ENCODE measurements at places on chromosomes 7 and 10. TPM values are rescaled to one million over a fixed set of nuclear protein-coding genes. Genes with fewer than 3 reads are reported as not detected.

DNA sequence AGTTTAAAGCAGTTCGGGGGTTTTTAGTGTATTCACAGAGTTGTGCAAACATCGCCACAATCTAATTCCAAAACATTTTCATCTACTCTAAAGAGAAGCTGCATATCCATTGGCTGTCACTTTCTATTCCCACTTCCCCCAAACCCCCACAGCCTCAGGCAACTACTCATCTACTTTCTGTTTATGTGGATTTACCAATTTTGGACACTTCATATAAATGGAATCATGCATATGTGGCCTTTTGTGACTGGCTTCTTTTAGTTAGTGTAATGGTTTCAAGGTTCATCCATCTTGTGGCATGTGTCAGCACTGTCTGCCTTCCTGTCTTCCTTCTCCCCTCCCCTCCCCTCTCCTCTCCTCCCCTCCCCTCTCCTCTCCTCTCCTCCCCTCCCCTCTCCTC, 78.5 kb upstream of the FZD1 start:
- DNase-seq: no peak

DNA sequence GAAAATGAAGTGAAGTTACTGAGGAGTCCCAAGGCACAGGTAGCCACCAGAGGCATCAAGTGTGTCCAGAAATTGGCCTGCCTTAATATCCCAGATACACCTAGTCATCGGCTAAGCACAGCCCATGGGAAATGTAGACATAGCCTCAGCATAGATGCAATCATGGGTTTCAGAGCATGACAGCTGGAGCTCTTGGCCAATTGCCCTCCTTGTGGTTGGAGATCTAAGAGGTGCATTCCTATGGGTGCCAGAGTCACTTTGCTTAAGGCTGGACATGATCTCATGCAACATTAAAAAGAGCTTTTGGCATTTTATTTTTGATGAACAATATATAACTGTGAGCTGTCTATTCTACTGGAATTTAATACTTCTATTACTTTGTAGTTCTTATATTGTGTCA, 758.0 kb upstream of the LRRTM3 start:
- DNase-seq: no peak

DNA sequence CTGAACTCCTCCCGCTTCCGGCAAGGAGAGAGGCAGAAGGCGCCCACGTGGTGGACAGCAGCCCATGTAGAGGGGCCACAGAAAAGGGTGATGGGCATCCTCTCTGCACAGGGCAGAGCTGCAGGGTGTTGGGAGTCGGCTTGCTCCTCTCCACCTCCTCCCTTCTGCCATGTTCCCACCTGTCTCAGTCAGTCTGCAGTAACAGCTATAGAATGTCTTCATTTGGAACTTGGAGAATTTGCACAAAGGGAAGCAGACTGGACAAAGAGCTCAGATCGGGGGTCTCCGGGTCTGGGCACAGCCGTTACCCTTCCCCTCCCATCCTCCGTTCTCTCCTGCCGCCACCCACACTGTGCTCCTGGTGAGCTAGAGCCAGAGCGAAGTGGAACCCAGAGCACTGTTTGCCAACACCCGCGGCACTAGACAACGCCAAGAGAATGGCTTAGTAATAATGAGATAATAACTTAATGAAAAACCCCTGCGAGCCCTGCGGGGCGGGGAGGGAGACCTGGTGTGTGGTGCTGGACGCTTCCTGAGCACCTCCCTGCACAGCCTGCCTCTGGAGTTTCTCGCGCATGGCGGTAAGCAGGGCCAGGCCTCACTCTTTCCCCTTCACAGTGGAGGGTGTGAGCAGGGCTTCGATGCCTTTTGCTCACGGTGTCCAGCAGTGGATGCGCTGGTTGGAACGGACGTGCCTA, 254.7 kb downstream of the PAXIP1 start:
- DNase-seq: no peak

The SPDYE1 gene
- not detected for total RNA-seq

The AS3MT gene
- 11.7 TPM for total RNA-seq

The PDSS1 gene
- total RNA-seq: 6.1 TPM

The CRPPA gene
- 7.7 TPM for total RNA-seq
